ENCODE measurements at places on chromosomes 2 and 18. TPM values are rescaled to one million over a fixed set of nuclear protein-coding genes. Genes with fewer than 3 reads are reported as not detected.

- no peaks in the 10 kb centered on the region for H3K4me1 ChIP-seq
- H3K27me3 ChIP-seq, result peaks cover 5% of the 10 kb centered on the region
- DNase-seq, result no peak
- H3K4me3 ChIP-seq, result no peak overlapping the region
- no peaks in the 10 kb centered on the region for H3K36me3 ChIP-seq
These were observed 121.4 kb downstream of the ANTXR1 start for GRCh38 chr2:69134306-69134945.

- H3K4me1 ChIP-seq, result no peaks in the 10 kb centered on the region
- DNase-seq, result no peak
- no peak overlapping the region for H3K4me3 ChIP-seq
- no peaks in the 10 kb centered on the region for H3K27me3 ChIP-seq
- H3K27ac ChIP-seq, result no peak overlapping the region
These were observed 26.8 kb downstream of the MBOAT2 start for GRCh38 chr2:8976442-8977259.

- no peak overlapping the region for H3K4me3 ChIP-seq
- H3K36me3 ChIP-seq, result no peaks in the 10 kb centered on the region
- DNase-seq, result no peak
These were observed 32.0 kb upstream of the GPR39 start for GRCh38 chr2:132384491-132385151.

DNA sequence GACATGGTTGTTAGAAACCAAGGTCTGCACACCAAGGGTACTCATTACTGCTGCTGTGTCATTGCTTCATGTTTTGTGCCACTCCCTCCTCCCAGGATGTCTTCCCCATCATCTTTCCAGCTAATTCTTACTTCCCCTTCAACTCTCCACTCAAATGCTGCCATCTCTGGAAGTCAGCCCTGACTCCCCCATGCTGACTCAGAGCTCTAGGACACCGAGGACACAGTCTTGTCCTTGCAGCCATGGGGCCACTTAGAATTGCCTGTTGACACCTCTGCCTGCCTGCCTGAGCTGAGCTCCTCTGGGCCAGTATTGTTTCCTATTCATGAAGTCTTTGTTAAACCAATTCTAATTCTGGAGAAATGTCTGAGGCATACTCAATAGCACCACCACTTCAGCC lies 100.2 kb downstream of the GYPC start:
- peaks cover 13% of the 10 kb centered on the region for H3K4me1 ChIP-seq
- H3K27ac ChIP-seq, result no peak overlapping the region
- H3K4me3 ChIP-seq, result no peak overlapping the region
- H3K36me3 ChIP-seq, result no peaks in the 10 kb centered on the region
- no peak for DNase-seq
- no peaks in the 10 kb centered on the region for H3K27me3 ChIP-seq

DNA sequence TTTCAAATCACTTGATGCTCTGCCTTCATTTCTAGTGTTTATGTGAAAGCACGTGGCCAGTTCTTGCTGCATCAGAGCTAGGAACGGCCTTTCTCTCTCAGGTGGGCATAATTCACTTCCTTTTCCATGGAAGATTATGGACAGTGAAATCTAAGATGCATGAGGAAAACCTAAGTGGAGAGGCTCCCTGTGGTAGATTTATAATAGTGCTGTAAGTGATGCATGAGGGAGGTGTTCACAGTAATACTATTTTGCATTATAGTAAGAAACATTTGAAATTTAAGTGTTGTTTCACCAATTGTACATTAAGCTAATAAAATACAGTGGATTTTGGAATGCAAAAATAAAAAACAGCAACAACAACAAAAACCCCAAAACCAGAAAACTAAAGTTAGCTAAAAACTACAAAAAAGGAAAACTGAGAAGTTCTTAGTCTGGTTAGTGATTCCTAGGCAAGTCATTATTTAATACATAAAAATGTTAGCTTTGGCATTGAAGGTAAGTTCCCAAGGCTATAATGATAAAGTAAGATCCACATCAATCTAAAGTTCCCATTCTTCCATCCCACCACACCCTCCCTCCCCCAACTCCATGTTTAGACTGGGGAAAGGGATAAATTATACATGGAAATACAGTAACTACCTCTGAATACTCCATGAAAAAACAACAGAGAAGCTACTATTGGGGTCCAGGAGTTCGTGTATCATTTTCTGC lies 153.9 kb downstream of the NAPG start:
- DNase-seq, result no peak
- H3K4me3 ChIP-seq, result no peak overlapping the region
- no peaks in the 10 kb centered on the region for H3K27me3 ChIP-seq
- H3K36me3 ChIP-seq, result no peaks in the 10 kb centered on the region

- DNase-seq, result no peak
- H3K36me3 ChIP-seq, result no peaks in the 10 kb centered on the region
- H3K27me3 ChIP-seq, result no peaks in the 10 kb centered on the region
- no peaks in the 10 kb centered on the region for H3K4me1 ChIP-seq
- H3K27ac ChIP-seq, result no peak overlapping the region
- no peak overlapping the region for H3K4me3 ChIP-seq
These were observed 518.6 kb upstream of the FSIP2 start for GRCh38 chr2:185219981-185220380.

DNA sequence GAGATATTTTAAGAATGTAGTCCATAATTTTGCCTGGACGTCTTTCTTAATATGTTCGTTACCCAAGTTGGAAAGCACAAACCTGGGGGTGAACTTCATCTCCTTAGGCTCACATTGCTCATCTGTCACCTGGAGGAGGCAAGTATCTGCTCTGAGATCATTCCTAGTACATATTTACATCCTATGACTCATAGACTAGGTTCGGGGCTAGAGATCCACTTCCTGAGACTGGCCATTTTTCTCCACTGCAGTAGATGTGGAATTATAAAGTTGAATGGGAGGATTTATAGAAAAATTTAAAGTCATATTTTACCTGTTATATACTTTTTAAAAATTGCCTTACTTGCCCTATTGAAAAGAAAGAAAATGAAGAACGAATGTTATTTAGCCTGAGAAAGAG lies 77.5 kb upstream of the PROKR1 start:
- no peaks in the 10 kb centered on the region for H3K36me3 ChIP-seq
- no peak for DNase-seq
- H3K27me3 ChIP-seq, result no peaks in the 10 kb centered on the region
- no peak overlapping the region for H3K4me3 ChIP-seq
- no peaks in the 10 kb centered on the region for H3K4me1 ChIP-seq

DNA sequence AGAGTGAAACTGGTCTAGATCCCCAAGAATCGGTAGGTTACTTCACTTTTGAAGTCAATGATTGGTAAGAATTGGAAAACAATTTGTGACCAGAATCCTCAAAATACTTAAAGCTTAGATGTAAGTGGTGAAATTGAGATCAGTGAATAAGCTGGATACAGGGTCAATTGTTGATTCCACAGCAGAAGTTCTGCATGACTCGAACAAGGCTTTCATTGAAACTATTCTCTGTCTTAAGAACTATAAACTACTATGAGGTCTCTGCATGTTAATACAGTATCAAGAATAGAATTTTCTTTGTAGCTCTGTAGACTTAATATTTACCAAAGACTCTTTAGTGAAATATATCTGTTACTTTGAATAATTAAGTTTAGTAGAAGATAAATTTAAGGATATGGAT lies 324.2 kb upstream of the FIGN start:
- no peaks in the 10 kb centered on the region for H3K4me1 ChIP-seq
- no peaks in the 10 kb centered on the region for H3K27me3 ChIP-seq

- H3K4me1 ChIP-seq, result no peaks in the 10 kb centered on the region
- no peaks in the 10 kb centered on the region for H3K27me3 ChIP-seq
- DNase-seq, result no peak
These were observed 943.8 kb downstream of the LRP1B start for GRCh38 chr2:141187075-141187439.

DNA sequence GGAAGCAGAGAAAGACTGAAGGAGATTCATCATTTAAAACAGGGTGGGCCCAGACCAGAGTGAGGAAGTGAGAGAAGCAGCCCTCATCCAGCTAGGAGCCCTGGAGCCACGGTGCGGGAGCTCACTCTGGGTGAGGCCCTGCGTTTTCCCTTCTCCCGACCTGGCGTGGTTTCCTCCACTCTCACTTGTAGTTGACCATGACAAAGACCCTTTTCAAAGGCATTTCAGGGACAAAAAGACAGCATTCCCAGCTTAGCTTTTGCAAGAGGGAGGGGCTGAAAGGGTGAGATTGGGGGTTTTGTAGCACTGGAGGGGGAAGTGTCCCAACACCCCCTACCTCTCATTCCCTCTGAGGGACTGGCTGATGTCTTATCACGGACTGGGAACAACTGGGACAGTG lies 56.6 kb downstream of the TRPM8 start:
- no peak overlapping the region for H3K4me3 ChIP-seq
- no peaks in the 10 kb centered on the region for H3K27me3 ChIP-seq
- H3K27ac ChIP-seq, result no peak overlapping the region

- H3K4me3 ChIP-seq, result no peak overlapping the region
- H3K36me3 ChIP-seq, result no peaks in the 10 kb centered on the region
- no peak for DNase-seq
- peaks cover 11% of the 10 kb centered on the region for H3K4me1 ChIP-seq
- H3K27me3 ChIP-seq, result no peaks in the 10 kb centered on the region
- no peak overlapping the region for H3K27ac ChIP-seq
These were observed 39.5 kb upstream of the ASNSD1 start for GRCh38 chr2:189621781-189622180.

- no peaks in the 10 kb centered on the region for H3K27me3 ChIP-seq
- H3K27ac ChIP-seq, result no peak overlapping the region
- no peak for DNase-seq
- no peaks in the 10 kb centered on the region for H3K36me3 ChIP-seq
- H3K4me3 ChIP-seq, result no peak overlapping the region
- peaks cover 1% of the 10 kb centered on the region for H3K4me1 ChIP-seq
These were observed 49.8 kb upstream of the RIOK3 start for GRCh38 chr18:23403310-23403709.

DNA sequence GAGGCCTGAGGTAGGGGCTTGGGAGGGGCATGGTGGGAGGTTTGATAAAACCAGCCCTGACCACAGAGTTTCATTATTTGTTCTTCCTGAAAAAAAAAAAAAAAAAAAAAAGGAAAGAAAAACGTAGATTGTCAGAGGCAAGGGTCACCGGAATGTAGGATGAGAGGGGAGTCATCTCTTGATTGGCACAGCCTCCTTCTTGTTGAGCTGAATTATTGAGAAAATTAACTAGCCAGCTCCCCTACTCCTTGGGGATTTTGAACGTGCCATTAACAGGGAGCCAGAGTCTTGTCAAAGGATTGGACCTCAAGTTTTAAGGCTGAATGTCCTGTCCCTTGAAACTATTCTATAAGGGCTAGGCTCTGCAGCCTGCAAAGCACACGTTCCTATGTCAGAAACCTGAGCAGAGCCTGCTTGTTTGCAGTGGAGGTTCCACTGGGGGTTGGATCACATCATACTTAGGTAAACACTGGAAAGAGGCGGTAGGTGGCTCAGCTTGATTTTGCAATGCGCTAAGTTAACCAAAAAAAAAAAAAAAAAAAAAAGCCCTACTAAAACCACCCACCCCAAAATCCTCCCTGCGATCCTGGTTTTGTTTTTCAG lies 2.3 kb downstream of the INHBB start:
- DNase-seq, result no peak
- H3K4me1 ChIP-seq, result peaks cover 30% of the 10 kb centered on the region
- no peak overlapping the region for H3K4me3 ChIP-seq

GRCh38 chr18:70228536-70228935 lies 23.0 kb upstream of the RTTN start:
- DNase-seq, result no peak
- H3K4me3 ChIP-seq, result no peak overlapping the region
- H3K27me3 ChIP-seq, result peaks cover 10% of the 10 kb centered on the region
- H3K4me1 ChIP-seq, result no peaks in the 10 kb centered on the region
- no peaks in the 10 kb centered on the region for H3K36me3 ChIP-seq
- no peak overlapping the region for H3K27ac ChIP-seq

GRCh38 chr2:239824046-239824694 lies 201.0 kb downstream of the NDUFA10 start:
- no peaks in the 10 kb centered on the region for H3K27me3 ChIP-seq
- DNase-seq, result no peak
- H3K4me1 ChIP-seq, result no peaks in the 10 kb centered on the region
- no peaks in the 10 kb centered on the region for H3K36me3 ChIP-seq
- H3K4me3 ChIP-seq, result no peak overlapping the region

TLK1 gene
- total RNA-seq, result 138 TPM

HOXD12 gene
- total RNA-seq, result not detected

RAB31 gene
- total RNA-seq, result 1.1 TPM

KCNG2 gene
- not detected for total RNA-seq

Data from CD4-positive, alpha-beta T cell (primary cell).